ENCODE measurements at places on chromosomes 6 and 20. TPM values are rescaled to one million over a fixed set of nuclear protein-coding genes. Genes with fewer than 3 reads are reported as not detected.
A peak's percentile ranks its signal among the peaks of the same experiment; 100 is the strongest.

DNA sequence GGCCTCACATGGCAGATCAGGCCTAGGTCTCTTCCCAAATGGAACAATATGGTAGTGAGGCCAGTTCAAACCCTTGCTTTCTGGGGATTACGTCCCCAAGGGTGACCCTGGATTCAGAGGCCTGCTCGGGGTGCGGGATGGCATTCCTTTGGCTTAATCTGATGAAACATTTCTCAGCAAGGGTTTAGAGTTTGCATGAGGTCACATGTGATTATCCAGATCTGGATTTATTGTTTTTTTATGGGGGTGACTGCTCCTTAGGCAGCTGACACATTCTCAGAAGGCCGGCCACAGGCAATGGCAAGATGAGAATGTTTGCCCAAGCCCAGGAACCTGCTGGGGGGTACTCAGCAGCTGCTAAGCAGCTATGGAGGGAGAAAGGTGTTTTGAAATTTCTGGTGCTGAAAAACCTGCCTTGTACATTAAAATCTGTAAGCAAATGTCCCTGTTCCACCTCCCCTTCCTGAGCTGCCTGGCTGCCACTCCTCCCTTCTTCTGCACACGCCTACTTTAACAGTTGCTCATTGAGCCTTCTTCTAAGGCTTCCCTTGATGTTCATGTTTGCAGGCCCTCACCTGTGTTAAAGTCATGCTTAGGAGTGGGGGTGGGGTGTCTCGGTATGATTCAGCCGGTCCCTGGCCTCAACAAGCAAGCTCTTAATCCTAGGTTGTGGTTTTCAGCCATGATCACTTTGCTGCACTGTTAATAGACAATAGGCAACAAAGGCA is 37.9 kb upstream of the FUCA2 start:
- no peak for DNase-seq

DNA sequence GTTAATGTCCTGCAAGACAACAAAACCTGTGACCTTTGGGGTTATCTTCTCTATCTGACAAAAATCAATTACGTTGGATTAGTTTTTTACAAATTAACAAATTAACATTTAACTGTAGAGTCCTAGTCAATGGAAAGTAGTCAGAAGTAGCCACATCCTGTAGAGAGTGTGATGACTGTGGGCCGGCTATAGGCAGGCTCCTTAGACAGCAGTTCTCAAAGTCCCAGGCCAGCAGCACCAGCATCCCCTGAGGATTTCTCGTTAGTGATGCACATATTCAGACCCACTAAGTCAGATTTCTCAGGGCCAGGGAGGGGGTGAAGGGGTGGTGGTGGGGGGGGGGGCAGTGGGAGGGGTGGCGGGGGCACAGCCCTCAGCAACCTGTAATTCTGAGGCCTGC is 37.2 kb downstream of the ZNF341 start:
- no peak for DNase-seq

GRCh38 chr20:37535443-37536132 is 7.9 kb upstream of the BLCAP start:
- DNase-seq = no peak

- no peak for DNase-seq
Measured at GRCh38 chr6:167733740-167734661, 92.7 kb upstream of the AFDN start.

DNA sequence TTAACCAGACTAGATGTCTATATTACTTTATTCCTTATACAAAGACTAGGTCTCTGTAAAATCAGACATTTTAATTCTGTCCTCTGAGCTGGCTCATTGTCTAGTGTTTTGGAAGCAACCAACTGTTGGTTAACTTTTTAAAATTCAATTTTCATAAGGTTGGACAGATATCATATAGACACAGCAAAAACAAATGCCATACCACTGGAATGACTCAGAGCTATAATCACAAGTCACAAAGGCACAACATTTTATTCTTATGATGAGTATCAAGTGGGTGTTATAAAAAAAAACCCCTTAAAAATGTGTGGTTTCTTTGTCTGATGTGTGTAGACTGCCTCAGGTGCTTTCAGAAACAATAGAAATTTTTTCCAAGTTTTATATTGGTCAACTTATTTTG is 296.2 kb upstream of the MARCKS start:
- DNase-seq = peak; percentile 25

GRCh38 chr6:154605178-154605881 is 94.8 kb upstream of the CNKSR3 start:
- no peak for DNase-seq

DNA sequence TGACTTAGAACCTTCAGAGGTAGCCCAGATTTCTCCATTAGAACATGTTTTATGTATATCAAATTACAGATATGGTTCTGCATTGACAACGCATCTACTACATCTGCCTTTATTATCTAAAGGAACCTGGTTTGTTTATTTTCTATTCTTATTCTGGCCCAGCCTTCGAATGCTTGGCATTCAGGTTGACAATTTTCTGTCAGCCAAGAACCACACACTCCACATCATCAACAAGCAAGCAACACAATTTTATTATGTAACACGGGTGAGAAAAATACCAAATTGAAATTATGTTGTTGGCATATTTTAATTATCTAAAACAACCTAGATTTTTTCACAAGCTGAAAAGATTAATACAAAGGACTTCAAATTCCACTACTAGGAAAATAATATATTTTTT is 14.6 kb downstream of the MAP3K5 start:
- DNase-seq = no peak

GRCh38 chr20:46905364-46906125 is 10.9 kb downstream of the EYA2 start:
- no peak for DNase-seq

DNA sequence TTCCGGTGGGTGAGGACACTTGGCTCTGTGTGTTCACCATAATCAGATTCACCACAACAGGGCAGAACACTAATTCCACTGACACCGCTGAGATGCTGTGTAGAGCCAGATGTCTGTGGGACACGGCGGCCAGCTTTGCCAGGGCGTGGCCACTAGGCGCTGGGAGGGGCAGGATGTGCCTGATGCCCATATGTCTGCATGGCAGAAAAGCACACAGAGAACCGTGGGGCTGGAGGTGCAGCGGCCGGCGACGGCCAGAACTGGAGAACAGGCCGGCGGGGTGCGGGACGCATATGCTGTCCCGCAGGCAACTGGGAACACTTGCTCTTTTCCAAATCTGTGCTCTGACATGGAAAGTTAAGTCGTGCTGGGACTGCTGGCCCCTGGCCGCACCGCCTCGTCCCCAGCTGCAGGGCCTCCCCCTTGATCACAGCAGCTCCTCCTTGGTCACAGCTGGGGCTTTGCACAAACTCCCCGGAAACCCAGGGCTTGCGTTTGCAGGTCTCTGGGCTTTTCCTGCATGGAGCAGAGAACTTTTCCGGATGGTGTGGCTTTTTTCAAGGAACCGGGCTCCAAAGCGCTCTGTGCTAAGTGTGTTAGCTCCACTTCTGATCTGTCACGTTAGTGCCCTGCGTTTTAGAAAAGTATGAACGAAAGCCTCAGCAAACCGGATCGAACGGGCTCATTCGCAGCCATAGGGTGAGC is 31.1 kb downstream of the NTSR1 start:
- no peak for DNase-seq

DNA sequence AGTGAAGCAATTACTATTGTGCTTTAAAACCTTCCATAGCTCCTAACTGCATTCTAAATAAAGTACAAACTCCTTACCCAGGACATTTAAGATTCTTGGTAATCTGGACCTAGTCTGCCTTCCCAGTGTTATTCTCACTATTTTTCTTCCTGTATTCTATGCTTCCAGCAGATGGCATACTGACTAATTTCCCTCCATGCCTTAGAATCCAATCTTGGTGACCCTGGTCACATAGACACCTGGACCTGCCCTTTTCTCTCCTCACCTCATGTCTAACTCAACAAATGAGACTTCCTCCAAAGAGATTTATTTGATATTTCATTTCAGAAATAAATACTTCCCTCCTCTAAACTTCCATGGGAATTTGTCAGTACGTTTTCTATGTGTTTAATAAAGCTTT is 25.8 kb downstream of the ROS1 start:
- DNase-seq = no peak

GRCh38 chr20:51404297-51405060 is 138.0 kb downstream of the NFATC2 start:
- no peak for DNase-seq

DNA sequence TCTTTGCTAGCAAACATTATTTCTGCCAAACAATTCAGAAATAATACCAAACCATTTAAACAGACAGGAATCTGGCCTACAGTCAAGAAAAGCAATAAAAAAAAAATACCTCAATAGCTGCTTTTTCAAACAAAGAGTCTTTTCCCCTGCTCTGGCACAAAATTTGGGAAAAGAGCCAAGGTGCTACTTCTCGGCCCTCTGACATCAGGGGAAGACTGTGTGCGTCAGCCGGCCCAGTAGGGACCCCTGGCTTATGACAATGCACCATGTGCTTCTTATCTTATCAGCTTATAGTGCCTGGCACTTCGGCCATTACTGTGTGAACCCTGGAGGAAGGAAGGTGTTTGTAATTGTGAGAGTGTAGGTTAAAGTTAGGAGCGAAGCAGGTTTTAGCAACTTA is 89.4 kb downstream of the PDE10A start:
- no peak for DNase-seq

DNA sequence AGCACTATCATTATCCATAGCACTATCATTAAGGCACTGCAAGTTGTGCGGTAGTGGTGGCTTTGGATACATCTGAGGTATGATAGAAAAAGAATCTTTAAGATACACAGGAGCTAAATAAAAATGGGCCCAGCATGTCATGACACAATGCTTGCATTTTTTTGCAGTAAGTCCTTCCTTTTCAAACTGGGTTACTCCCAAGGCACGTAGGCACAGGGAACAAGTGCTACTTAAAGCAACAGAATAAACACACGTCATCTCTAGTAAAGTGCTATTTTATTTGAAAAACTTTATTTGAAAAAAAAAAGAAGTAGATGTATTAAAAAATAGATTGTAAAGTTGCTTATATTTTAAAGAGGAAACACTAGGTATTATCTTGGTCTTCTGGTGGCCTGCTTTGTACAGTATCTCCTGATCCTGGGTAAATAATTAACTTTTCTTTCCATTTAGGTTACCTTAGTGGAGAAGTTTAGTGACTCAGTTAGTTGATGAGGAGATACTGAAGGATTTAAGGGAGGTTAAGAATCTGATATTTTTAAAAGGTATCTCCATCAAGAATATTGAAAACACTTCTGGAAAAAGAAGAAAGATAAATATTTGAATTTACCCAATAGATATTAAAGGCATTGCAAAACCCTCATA is 129.6 kb downstream of the EDN1 start:
- DNase-seq = no peak

DNA sequence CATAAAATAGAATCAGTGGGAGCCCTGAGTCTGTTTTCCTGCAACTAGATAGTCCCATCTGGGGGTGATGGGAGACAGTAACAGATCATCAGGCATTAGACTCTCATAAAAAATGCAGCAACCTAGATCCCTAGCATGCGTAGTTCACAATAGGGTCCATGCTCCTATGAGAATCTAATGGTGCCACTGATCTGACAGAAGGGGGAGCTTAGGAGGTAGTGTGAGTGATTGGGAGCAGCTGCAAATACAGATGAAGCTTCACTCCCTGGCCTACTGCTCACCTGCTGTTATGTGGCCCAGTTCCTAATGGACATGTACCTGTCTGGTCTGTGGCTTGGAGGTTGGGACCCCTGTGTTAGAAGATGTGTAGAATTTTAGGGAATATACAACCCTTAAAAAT is 904.5 kb upstream of the EPHA7 start:
- no peak for DNase-seq

DNA sequence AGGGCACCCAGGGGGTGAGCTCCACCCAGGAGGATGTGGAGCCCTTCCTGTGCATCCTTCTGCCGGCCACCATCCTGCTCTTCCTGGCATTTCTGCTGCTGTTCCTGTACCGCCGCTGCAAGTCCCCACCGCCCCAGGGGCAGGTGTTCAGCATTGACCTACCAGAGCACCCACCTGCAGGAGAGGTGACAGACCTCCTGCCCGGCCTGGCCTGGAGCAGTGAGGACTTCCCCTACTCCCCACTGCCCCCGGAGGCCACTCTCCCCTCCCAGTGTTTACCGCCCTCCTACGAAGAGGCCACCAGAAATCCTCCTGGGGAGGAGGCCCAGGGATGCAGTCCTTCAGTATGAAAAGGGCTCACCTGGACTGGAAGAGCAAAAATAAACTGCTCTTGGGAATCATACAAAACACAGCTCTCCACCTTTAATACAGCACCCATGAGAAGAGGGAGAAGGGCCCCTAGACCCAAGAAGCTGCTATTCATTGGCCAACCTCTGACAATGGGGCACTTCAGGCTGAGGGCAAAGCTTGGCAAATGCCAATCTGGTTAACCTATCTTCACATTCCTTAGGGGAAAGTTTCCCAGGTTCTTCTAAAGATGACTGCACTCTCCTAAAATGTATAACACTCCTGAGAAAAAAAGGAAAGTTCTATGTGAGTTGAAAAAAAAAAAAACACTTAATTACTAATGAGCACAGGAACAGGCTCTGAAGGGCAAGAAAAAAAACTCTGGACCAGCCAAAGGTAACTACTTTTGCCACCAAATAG is 5.0 kb downstream of the SMIM28 start:
- no peak for DNase-seq

DNA sequence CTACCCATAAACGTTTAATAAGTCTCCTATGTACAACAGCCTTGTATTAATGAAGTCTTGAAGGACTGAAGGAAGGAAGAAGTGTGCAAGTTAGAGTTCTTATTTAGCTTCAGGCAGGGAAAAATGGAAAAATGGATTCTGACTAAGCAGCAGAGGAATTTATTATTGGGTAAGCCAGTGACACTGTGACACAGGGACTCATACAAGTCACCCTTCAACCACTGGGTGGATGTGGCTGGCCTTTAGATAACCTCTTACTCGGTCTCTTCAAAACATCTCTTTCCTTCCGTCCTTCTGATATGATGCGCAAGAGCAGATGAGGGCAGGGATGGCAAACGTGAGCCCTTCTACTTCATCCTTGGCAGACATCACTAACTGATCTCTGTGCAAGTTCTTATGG is 145.6 kb downstream of the DHX35 start:
- DNase-seq = no peak

- no peak for DNase-seq
Measured at GRCh38 chr6:165936096-165936495, 231.6 kb downstream of the TBXT start.

DNA sequence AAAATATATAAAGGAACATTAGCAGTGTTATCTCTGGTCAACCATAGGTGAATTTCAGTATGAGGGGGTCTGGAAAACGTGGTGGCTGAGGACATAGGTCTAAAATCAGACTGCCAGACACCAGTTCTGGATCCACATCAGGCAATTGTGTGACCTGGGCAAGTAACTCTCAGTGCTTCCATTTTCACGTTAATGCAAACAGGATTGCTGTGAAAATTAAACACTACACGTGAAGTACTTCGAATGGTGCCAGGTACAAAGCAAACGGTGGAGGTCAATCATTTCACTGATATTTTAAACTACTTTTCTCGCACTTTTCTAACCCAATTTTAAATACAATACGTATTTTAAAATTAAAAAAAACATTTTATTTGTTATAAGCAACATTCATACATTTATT is 315.7 kb downstream of the TRDN start:
- no peak for DNase-seq

Gene ZSCAN12
- 2.9 TPM for polyA plus RNA-seq

Gene CENPB
- polyA plus RNA-seq = 47.5 TPM

Gene FOXS1
- polyA plus RNA-seq = not detected

Gene RNF217
- polyA plus RNA-seq = 18.6 TPM

Gene COL9A1
- not detected for polyA plus RNA-seq

Gene SLC22A7
- polyA plus RNA-seq = not detected

Data from BJ (cell line).